Activated CD4-positive, CD25-positive, alpha-beta regulatory T cell treated with anti-CD3 and anti-CD28 coated beads, Interleukin-2, amount 50 U/mL, for 72 hours (primary cell): ENCODE measurements at places on chromosomes 7 and 10.

DNA sequence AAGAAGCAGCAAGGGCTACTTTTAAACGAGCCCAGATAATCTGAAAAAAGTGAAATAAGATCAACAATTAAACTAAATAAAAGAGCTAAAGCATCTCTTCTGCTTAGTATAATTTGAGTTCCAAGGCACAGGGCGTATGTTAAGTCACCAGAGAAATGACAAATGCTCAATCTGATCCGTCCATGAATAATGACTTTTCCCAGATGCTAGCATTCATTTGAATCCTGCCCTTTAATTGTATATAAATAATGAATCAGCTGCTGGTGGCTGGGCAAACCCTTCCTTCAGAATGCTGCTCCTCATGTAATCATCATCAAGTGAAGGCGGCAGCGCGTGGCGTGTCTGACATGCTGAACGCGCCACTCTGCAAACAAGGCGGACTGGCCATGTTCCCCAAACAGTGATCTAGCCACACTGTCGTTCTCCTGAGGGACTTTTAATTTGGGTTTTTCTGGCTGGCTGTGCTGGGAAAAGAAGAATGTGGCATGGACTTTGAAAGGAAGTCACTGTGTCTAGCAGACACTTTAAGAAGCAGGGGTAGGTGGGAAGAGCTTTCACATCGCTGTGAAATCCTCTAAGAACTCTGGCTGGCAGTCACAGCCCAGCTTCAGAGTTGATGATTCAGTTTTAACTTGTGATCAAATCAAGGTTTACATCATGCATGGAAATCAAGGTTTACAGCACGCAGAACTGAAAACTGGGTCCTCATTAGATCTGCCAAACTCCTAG, 70.7 kb downstream of the BEND7 start:
- no peak for DNase-seq

GRCh38 chr10:11869219-11869618, 46.1 kb downstream of the PROSER2 start:
- DNase-seq: no peak

- no peak for DNase-seq
These were observed 27.0 kb downstream of the NAMPT start for GRCh38 chr7:106257752-106258151.

DNA sequence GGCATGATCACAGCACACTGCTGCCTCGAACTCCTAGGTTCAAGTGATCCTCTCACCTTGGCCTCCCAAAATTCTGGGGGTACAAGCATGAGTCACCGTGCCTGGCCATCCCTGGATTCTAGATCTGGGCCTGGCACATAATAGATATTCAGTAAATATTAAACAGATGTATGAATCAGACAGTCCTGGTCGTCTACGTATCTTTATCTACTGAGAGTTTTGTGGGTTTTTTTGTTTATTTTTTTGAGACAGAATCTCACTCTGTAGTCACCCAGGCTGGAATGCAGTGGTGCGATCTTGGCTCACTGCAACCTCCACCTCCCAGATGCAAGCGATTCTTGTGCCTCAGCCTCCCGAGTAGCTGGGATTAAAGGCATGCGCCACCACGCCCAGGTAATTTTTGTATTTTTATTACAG, 24.3 kb upstream of the ITGB1 start:
- DNase-seq: no peak

DNA sequence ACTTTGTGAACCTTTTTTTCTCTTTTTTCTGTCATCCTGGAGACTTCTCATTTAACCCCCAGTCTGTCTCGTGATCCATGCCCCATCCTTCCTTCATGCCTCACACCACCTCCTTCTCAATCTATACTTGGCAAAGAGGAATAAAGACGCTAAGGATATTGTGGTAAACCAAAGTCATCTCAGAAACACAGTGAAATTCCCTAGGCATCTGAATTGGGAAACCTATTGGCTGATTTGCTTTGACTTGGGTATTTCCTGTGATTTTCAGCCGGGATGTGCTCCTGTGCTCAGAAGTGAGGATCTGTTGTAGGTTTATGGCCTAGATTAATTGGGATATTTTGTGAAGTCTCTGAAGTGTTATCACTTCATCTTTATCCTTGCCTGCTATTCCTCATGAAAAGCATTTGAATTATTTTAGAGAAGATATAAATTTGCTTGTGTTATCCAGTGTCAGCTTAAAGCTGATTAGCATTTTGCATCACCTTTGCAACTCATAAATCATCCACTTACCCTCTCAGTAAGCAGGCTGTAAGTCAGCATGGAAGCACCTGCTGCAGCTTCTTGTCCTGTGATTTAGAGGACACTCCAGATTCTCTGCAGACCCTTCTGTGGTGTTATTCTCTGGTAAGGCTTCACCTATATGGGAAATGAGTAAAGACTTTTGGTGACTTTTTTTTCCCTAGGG, 138.0 kb downstream of the AUTS2 start:
- no peak for DNase-seq

- DNase-seq: no peak
These were observed 15.6 kb upstream of the ZFAND2A start for GRCh38 chr7:1175597-1175966.
